ENCODE measurements at places on chromosomes 5 and 9. TPM values are rescaled to one million over a fixed set of nuclear protein-coding genes. Genes with fewer than 3 reads are reported as not detected.

The PCDHA11 gene
- total RNA-seq: not detected

The TCF7 gene
- 405 TPM for total RNA-seq

GRCh38 chr9:76571288-76571687 is 112.3 kb downstream of the GCNT1 start:
- no peak for DNase-seq
- peak overlapping the region; percentile 10 for H3K4me3 ChIP-seq
- no peak overlapping the region for H3K27ac ChIP-seq

- no peaks in the 10 kb centered on the region for H3K36me3 ChIP-seq
- H3K27ac ChIP-seq: no peak overlapping the region
- H3K27me3 ChIP-seq: peaks cover 5% of the 10 kb centered on the region
- no peaks in the 10 kb centered on the region for H3K4me1 ChIP-seq
- DNase-seq: no peak
Measured at GRCh38 chr5:16345454-16345853, 120.1 kb downstream of the ZNF622 start.
